Glomerular endothelial cell (primary cell): ENCODE measurements at places on chromosomes 1 and 21. TPM values are rescaled to one million over a fixed set of nuclear protein-coding genes. Genes with fewer than 3 reads are reported as not detected.

DNA sequence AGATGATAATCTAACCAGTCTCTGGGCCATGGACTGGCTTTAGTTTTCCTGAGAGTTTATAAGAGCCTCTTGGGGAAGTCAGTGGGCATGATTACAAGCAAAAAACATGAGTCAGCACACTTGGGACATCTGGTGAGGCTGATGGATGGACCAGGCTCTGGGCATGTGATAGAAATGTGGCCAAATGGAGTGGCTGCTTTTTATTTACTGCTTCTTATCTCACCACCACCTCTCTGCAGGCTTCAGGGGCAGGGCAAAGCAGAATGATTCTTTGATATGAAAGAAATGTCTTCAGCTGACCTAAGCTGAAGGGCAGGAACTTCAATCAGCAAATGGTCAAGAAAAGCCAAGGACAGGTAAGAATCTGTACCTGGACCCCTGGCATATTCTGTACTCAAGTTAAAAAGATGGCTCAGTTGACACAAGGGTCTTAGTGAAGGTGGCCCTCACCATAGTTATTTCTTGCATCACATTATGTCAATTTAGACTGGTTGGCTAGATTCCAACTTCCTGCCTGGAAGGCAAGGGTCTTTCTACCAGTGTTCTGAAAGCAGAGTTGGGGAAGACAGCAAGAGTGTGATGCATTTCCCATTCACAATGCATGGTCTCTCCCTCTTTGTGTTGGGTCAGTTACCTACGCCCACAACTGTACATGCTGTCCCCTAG, 162.8 kb downstream of the FASLG start:
- DNase-seq, result no peak

DNA sequence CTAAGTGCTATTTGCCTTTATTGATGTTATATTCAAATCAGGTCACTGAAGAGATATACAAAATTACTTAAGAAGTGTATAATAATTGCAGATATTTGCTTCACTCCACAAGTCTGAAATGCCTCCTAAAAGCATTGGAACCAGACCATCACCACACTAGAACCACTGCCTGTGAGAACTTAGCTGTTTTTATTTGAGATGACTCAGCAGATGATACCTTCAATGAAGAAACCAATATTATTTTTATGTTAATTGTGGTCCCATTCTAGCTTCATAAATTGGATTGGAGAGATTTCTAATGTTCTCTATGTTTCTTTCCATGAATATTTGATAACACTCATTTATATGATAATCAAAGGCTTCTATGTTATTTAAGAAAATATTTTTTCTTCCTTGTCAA, 740.6 kb downstream of the KCNT2 start:
- DNase-seq, result no peak

Gene DMBX1
- total RNA-seq, result not detected in 2 replicates

DNA sequence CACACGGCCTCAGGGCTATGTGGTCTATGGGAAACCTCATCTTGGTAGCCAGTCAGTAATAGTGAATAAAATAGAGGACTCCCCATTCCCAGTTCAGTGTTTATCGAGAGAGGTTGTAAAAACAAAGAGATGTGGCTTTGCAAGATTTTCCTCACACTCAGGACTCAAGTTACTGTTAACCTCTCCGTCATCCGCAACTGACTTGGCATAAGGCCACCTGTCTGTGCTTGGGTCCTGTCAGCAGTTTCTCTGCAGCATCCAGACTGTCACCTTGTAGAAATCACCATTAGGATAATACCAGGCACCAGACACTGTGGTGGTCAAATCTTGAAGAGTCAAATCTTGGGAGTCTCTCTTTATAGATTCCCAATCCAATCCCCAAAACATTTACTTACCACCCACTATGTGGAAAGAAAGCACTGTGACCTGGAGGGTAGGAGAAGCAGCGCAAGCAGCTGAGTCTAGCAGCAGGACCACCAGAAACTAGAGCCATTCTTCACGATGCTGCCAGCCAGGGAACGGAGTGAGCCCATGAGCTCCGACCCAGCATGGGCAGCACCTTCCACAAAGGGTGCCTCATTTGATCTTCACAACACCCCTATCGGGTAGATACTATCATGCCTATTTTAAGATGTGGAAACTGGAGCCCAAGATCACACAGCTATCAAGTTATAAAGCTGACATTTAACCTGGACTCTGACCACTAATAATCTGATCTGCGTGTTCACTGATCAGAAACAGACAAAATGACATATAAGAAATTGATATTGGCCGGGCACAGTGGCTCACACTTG, 5.6 kb upstream of the GPR25 start:
- no peak for DNase-seq
